Stimulated activated CD8-positive, alpha-beta memory T cell treated with anti-CD3 and anti-CD28 coated beads, Interleukin-2, amount 100 ng/mL, for 48 hours (primary cell): ENCODE measurements at places on chromosomes 16 and 17.

- DNase-seq: no peak
Measured at GRCh38 chr16:79599256-79599836, 1.2 kb downstream of the MAF start.

GRCh38 chr17:36598951-36599401 is 2.4 kb upstream of the MRM1 start:
- no peak for DNase-seq

GRCh38 chr17:72075995-72076677 is 44.7 kb upstream of the SOX9 start:
- no peak for DNase-seq

DNA sequence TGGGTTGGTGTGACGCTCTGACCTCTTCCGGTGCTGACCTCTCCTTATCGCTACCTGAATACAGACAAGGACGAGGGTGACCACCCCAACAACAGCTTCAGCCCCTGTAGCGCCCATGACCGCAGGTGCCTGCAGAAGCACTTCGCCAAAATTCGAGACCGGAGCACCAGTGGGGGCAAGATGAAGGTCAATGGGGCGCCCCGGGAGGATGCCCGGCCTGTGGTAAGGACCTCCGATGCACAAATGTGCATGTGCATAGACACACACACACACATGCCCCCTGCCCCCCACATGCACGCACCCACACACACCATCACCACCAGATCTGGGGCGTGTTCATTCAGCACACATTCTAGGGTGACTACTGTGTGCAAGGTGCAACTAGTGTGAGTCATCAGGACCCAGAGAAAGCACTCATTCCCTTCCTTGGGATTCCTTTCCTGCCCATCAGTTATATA is 9.7 kb downstream of the IGFBP4 start:
- no peak for DNase-seq

DNA sequence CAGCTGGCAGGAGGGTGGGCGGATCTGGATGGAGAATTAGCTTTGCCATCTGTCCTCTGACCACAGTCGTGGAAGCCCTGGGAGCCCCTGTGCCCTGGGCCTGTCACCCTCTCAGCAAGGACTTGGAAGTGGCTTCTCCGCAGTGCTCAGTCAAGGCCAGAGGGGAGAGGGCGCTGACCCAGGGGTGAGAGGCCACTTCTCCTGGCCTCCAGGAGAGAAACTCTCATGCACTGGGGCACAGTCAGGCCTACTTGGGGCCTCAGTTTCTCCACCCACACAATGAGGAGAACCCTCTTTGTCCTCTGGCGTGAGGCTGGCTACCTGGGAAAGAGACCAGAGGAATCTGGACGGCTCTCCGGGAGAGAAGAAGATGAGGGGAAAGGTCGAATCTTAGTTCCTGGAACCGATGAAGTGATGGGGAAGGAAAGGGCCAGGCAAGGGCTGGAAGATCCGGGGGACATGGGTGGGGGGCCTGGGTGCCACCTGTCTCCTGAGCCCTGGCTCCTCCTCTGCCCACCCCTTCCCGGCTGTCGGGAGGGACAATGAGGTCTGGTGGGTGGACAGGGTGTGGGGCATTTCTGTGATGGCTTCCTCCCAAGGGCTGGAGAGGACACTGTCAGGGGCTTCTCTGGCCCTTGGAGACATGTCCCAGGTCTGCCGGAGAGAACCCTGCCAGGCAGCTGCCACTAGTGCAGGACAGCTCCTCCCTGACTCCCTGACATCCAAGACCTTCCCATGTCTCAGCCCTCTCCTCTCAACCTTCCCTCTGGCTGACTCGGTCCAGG is 9.0 kb upstream of the ARHGAP27 start:
- no peak for DNase-seq

DNA sequence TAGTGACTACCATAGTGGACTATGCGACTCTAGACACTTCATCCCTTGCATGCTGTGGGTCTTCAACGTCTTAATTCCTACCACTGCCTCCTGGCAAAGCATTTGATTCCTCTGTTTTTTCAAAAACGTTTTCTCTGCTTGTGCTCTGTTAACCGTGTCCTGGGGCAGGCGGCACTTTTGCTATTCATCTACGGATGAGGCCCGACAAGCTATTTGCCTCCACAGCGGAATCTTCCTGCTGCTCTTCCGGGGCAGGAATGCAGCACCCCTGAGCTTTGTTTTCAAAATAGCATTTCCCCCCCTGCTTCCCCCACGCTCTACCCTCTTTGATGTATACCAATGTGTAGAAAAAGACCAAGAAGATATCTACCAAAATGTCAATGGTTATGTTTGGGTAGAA is 39.8 kb upstream of the METTL16 start:
- DNase-seq: no peak

DNA sequence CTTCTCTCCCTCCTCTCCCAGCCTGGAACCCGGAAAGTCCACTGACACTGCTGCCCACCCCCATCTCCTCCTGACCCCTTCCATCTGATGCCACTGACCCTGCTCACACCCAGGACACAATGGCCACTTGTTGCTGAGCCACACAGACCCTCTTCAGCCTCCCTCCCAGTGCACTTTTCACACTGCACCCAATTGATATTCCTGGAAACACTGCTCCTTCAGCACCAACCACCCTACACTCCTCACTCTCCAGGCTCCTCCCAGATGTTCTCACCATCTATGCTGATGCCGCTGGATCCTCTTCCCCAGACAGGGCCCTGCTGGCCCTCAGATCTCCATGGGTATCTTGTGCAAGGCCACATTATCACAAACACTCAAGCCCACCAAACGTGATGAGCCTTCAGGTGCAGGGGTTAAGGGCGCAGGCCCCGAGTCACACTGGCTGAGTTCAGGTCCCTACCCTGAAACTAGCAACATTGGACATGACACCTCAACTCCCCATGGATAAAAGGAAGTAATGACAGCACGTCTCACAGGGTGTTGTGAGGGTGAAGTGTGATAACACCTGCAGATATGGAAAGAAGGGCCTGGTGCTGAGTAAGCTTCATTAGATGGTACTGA is 238.1 kb downstream of the ZNF423 start:
- DNase-seq: no peak

- no peak for DNase-seq
Measured at GRCh38 chr17:82117139-82118090, 19.4 kb upstream of the FASN start.

DNA sequence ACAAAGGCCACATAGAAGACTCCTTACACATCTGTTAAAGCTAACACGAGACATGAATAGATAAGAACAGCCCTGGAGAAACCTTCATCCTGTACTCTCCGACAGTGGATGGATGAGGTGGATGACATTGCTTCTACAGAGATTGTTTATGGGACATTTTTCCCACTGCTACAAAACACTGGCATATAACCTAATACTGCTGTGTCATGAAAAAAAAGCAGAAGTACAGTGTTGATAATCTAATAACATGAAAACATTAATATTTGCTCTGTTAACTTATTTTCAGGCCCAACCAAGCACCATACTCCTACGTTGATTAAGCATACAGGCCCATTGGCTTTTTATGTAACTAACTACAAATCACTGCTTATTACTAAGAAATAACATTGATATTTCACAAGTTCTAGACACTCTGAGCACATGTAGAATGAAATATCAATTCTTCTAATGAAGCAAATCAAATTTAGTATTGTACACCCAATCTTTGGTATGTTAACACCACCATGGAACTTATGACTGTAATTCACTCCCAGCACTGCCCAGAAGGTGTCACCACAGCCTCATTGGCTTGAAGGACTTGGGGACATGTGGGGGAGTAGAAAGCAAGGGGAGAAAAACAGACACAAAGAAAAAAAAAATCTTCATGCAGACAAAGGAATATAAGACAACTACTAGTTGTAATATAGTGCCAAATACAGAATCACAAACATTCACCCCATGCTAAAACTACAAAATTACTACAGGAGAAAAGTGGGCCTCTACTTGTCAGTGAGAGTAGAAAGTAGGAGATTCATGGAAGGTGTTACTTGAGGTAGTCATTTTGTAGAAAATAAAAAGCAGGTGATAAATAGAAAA is 330.0 kb upstream of the PMFBP1 start:
- no peak for DNase-seq

DNA sequence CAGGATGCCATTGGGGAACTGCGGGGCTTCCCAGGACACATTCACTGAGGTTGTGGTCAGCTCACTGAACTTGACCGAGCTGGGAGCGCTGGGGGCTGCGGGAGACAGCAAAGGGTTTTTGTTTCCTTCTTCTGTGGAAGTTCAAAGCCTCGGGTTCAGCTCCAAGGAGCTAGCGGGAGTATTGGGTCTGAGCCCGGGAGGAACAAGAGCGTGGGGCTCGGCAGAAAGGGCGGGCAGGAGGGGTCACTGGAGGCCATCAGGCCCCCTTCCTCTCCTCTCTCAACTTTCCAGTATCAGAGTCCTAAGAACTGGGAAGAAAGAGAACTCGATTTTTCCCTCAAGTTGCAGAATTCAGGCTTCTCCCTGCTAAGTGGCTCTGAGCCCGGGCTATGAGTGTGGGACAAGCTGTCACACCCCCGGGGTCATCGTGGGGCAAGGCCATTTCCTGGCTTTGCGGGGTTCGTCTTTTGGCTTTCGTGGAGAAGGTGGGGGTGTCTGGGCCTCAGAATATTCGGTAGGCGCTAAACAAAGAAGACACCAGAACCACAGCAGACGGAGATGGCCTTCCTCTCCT is 53.6 kb upstream of the CDC42EP4 start:
- no peak for DNase-seq

GRCh38 chr17:42980766-42981397 is 517 bp downstream of the RUNDC1 start:
- DNase-seq: peak; percentile 59

DNA sequence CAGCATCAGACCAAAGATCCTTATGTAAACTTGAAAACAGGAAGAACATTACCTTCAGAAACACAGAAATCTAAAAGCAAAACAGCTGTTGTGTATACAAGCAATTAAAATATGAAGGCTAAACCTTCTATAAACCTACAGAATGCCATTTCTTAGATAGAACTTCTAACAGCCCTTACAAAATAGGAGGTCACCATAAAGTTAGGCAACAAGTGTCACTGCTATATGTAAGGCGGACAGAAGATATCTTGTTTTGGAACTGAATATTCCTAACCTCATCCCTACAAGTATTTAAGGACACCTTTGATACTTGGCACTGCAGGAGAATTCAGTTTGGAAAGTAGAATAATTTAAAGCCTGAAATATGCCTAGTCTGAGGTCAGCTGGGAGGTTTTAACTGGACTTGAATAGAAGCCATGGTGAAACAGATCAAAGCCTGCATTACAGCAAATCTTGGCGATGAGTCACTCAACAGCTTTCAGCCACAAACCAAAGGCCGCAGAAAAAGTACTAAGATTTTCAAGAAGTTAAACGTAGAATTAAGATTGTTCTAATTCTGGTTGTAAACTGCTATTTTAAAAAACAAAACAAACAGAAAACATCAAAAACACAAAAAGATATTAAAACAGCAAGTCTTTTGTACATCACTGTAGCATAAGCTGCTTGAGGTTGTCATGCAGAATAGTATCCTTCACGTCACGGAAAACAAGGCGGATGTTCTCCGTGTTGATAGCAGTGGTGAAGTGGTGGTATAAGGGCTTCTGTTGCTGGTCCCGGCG is 42.7 kb downstream of the GNA13 start:
- no peak for DNase-seq

DNA sequence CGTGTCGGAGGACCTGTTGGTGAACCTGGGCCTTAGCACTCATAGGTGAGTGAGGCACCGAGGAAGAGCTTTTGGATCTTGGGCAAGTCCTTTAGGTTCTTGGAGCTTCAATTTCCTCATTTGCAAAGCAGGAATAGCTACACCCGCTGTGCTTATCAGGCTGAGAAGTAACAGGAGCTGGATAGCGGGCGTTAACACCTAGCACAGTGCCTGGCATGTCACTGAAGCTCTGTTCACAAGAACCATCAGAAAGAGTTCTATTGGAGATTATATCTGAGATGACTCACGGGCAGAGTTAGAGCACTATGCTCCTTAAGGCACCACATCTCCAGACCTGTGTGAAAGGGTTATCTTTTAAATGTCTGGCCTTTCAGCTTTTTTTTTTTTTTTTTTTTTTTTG is 12.8 kb downstream of the MEOX1 start:
- no peak for DNase-seq

DNA sequence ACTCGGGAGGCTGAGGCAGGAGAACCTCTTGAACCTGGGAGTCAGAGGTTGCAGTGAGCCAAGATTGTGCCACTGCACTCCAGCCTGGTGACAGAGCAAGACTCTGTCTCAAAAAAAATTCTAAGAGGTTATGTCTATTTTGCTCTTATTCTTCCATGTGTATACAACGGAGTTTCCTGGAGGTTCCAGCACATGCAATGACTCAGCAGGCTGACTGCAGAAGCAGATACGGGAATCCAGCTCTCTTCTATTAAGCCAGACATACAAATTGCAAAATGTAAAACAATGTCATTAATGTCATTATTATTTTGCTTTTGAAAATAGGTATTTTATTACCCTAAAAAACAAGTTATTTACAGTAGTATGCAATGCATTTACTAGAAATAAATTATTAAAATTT is 18.4 kb downstream of the MIEF2 start:
- no peak for DNase-seq
